Upper lobe of left lung (tissue), 6 donors: ENCODE measurements at places on chromosomes 2 and 18.

- no peak for DNase-seq
Observed at GRCh38 chr18:36532394-36532793, 234.9 kb downstream of the FHOD3 start.

DNA sequence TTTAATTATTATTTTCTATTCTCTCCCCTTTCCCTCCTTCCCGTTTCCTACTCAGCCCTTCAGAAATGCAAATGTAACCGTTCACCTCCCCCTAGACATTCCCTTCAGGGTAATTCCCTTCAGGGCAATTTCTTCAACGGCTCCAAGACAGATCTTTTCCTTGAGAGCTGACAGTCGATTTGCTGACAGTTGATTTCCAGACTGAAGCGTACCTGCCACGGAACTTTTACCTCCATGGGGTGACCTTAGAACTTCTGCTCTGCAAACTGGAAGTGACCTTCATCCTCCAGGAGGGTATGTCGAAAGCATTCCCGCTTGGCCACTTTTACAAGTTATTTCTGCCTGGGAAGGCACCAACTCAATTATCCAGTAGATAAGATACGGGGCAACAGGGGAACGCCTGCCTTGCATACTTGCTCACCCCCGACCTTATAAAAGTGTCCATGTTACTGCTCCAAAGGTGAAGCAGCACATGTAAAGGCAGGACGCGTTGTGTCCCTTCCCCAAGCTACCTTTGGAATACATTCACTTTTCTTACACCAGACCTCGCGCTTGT lies 18.5 kb downstream of the B3GNT7 start:
- no peak for DNase-seq

DNA sequence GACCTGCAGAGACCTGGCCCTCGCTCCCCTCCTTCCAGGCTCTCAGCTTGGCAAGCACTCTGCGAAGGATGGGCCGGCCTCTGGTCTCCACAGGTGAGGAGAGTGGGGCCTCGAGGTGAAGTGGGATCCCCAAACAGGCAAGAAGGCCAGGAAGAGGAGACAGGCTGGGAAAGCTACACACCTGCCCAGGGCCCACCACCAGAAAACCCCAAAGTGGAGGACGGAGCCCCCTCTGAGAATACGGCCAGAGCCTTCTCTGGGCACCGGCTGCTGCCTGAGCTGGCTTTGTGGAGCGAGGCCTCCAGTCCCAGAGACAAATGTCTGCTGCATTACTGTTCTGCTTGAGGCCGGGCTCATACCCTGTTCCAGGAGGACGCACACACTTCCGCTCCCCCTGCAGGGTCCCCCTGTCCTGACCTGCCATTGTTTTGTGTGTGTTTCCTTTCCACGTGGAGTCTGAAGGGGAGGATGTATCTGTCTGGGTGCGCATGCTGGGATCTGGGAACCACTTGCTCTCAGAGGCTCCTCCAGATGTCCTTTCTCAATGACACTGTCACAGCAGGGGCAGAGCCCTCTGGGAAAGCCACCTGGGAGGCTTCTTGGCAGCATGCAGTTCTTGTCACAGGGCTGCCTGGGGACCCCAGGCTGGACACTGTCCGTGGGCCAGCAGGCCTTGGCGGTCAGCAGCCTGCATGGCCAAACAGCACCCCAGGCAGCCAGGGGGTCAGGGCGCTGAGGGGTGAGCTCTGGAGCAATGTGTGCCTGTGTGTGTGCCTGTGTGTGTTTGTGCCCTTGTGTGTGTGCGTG lies 20.8 kb downstream of the KCNF1 start:
- DNase-seq: no peak

DNA sequence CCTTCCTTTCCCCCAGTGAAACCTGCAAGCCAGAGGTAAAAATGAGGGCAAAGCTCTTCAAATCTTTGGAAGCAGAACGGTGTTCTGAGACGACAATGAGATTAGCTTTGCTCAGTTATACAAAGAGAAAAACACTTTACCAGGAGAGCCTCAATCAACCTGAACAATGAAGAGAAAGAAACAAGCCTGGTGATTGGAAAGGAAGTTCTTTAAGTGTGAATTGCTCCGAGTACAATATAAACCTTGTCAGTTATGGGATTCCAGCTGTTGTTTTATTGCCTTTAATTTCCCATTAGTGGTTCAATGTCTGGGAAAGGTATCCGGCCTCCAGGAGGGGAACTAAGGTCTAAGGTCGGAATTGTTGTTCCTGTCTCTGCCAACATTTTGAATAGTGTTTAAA lies 901.6 kb downstream of the EPHA4 start:
- no peak for DNase-seq

- DNase-seq: no peak
Observed at GRCh38 chr18:77374446-77374805, 124.8 kb downstream of the GALR1 start.

GRCh38 chr18:61388010-61388409 lies 54.8 kb downstream of the CDH20 start:
- no peak for DNase-seq

DNA sequence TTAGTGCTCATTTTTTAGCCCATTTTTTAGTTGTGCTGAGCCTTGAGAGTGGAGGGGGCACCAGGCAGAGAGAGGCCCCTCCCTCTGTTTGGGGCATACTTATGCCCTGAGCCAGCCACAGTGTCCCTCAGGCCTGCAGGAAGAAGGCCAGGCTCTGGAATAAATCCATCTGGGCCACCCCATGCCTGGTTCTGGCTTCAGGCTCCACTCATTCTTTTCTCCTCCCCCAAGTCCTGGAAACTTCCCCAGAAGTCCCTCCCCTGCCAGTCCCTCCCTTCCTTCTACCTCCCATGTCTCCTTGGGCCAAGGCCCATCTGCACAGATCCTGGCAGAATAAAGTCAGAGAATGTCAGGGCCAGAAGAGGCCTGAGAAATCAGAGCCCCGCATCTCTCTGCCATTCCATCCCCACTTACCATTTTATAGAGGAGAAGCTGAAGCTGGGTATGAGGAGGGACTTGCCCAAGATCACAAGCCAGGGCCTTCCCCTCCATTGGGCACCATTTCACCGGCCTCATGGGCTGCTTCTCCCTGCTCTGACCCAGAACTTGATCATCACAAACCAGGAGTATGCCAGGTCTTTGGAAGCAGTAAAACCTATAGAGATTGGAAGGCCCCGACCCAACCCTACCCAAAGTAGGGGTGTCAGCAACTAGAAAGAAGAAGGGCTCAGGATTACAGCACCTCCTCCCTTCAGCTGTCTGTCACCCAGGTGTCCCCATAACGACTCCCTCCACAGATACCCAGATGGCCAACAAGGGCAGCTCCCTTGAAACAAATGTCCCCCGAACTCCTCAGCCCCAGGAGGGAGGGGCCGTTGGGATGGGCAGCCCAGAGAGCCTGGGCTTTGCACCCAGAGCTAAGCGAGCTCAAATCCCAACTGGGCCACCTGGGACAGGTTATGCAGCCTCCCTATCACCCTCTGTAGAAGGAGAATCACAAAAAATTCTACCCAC lies 108.4 kb downstream of the POLR1A start:
- no peak for DNase-seq

GRCh38 chr2:41626936-41627335 lies 420.9 kb upstream of the PKDCC start:
- DNase-seq: no peak

DNA sequence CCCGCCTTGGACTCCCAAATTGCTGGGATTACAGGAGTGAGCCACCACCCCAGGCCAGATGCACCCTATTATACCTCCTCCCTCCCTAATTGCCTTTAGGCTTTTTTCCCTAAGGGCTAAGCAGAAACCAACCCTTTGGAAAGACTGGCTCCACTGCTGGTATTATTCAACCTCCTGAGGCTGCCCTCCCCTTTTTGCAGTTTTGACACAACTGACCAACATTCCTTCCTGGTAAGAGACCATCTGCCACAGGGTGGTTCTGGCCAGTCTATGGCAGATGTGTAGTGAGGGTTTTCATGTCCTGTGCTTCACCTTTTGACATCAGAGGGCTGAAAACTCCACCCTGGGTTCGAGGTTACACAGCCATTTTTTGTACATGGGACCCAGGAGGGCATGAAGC lies 1785.3 kb upstream of the CELF4 start:
- DNase-seq: no peak

GRCh38 chr2:239630618-239631286 lies 229.9 kb upstream of the HDAC4 start:
- no peak for DNase-seq

DNA sequence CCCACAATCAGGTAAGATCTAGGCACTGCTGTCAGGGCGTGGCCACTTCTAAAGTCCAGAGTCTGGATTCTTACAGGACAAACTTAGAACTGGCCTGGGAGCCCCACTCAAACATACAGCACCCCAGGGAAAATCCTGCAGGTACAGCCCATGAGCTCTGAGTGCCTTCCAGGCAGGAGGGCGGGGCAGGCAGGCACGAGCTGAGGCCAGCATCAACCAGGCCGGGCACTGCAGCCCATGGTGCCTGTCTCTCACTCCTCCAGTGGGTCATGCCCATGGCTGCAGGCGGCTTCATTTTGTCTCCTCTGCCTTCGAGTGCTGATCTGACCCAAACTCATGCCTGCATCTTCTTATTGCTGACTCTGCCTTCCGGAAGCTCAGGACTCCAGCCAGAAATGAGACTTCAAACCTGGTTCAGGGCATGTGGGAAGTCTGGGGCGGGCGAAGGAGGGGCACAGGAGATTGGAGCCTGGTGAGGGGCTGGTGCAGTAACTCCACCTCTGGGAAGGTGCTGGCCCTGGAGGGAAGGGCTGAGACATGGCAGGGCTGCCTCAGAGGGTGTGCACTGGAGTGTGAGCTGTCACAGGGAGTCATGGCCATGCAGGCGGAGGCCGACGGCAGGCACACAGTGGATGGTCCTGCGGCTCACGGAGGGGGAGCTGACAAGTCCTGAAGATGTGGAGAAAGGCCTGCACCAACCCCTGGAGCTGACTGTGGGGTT lies 40.5 kb downstream of the HS6ST1 start:
- no peak for DNase-seq

GRCh38 chr18:73511771-73512503 lies 635.7 kb downstream of the FBXO15 start:
- no peak for DNase-seq

GRCh38 chr2:225636558-225636957 lies 237.0 kb downstream of the NYAP2 start:
- no peak for DNase-seq

GRCh38 chr18:44786688-44787087 lies 106.0 kb downstream of the SETBP1 start:
- no peak for DNase-seq

DNA sequence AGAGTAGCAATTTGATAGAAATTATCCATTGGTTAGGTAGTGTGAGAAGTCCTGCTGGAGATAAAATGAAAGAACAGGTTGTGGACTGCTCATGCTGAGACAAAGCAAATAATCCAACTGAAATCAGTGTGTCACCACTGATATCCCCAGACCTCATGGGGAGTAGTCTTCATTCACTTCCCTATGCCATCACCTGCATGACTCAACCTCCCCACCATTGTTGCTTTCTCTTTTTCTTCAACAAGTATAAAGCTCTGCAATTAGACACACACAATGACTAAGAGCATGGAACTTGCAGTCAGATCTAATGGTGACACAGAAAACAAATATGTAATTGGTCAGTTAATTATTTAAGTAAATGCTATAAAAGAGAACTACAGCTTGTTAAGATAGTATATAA lies 475.3 kb downstream of the RIT2 start:
- no peak for DNase-seq

- DNase-seq: no peak
Observed at GRCh38 chr2:86360776-86361175, 23.4 kb upstream of the REEP1 start.

DNA sequence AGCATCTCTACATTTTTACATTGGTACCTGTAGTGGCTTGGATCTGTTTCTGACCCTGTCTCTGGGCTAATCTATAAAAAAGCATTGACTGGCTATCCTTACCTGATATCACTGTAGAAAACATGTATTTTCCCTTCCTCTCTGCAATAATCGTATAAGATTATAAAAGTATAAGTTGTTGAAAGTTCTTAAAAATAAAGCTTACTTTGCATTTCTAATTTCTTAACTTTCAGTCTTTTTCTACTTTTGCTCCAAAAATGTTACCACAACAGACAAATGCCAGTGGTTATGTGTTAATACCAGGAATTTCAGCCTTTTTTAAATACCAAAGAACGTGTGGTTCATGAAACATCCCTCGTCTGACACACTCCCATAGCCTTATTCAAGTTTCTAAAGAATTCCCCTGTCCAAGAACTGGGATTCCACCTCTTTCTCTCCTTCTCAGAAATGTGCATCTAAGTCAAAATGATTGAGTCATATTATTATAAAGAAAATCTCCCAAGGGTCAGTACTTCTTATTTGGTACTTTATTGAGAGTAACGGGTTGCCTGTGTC lies 28.5 kb upstream of the ACKR3 start:
- DNase-seq: no peak

- no peak for DNase-seq
Observed at GRCh38 chr2:188238386-188238785, 53.3 kb upstream of the GULP1 start.

GRCh38 chr2:240254337-240255164 lies 114.1 kb upstream of the OTOS start:
- no peak for DNase-seq

- DNase-seq: no peak
Observed at GRCh38 chr2:186718903-186719302, 25.0 kb downstream of the FAM171B start.

GRCh38 chr2:193670478-193670877 lies 1475.7 kb upstream of the TMEFF2 start:
- no peak for DNase-seq

- no peak for DNase-seq
Observed at GRCh38 chr2:61887717-61888266, 664 bp downstream of the CCT4 start.

DNA sequence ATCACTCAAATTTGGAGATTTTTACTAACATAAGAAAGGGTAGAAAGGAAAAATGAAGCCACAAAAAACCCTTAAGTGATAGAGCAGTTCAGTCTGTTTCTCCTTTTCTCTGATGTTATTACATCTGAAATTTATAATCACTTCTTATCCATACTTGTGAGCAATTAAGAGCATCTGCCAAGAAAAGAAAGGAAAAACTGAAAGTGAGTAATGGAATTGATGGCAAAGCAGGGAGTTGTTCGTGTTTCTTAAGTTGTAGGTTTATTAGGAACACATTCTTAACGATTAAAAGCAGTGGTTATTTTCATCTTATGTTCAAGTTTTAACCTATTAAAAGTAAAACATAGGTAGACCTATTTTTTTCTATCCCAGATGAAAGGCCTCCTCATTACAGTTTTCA lies 277.7 kb downstream of the RND3 start:
- no peak for DNase-seq

DNA sequence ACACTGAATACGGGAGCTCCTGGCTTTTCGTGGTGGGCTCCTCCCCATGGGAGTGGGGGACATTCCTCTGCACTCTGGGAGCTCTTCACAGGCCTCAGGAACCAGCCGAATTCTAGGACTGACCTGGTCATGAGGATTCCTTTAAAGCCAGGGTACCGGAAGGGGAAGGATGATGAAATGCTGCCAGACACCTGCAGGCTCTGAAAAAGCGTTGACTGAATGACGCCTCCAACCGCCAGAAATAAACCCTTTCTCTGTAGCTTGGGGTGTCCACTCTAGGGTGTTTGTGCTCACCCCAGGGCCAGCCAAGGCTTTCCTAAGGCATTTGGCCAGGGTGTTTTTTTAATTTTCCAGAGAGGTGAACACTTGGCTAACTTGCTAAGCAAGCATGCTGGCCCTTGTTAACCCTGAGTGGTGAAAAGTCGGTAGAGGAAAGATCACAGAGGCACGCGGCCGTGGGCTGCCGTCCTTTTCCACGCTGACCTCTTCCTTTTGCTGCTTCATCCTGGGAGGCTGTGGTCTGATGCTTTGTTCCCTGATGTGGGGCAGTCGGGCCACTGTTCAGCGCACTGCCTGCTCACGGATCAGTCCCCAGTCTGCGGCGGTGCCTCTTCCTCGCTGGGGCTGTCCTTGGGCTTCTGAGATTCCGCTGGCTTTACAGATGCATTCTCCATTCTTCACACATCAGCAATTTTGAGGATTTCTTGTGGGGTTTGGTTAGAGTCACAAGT lies 32.0 kb downstream of the IMPA2 start:
- DNase-seq: no peak
